Mucosa of descending colon (tissue), 3 donors: ENCODE measurements at places on chromosomes 4 and X. TPM values are rescaled to one million over a fixed set of nuclear protein-coding genes. Genes with fewer than 3 reads are reported as not detected.

DNA sequence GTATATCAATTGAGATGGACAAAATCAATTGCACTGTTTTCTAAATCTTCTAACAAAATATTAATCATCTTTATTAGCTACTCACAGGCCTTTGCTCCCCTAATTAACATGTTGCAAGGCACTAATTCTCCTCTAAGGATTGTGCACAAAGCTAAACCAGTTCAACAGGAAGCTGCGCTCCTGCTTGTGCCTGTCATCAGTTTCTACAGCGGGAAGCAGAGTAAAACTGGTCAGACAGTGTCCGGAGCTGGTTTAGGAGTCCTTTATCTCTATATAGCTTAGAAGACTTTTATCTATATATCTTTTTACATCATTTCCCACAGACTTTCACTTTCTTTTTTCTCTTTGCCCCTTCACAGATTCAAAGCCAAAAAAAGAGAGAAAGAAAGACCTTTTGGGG is 79.1 kb downstream of the ELOVL6 start:
- DNase-seq, result peak; percentile 42

PDGFC gene
- 3.9 TPM for total RNA-seq

DNA sequence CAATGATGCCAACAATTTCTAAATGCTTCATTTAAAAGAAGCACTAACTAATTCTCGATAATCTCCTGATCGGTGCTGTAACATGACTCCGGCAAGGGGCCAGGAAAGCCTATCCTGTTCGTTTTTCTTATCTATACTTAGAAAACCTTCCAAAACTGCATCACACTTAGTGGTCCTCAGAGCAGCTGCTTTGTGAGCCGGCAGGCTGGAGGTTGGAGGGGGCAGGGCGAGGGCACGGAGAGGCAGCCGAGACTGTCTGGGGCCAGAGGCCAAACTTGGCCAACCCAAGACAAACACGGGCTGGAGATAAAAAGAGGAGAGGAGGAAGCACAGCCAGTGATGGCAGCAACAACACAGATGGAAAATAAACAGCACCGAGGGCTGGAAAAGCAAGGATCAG is 455.7 kb downstream of the BCOR start:
- no peak for DNase-seq

UNC5C gene
- 4.6 TPM for total RNA-seq

SSX1 gene
- total RNA-seq, result not detected

- DNase-seq, result no peak
These were observed 419.2 kb upstream of the CT83 start for GRCh38 chrX:116881961-116882360.
